Stimulated activated CD4-positive, alpha-beta T cell treated with anti-CD3 and anti-CD28 coated beads, Interleukin-1b, Interleukin-23, amount 100 ng/mL, for 1 hour (primary cell): ENCODE measurements at places on chromosomes 1 and 21.
A peak's percentile ranks its signal among the peaks of the same experiment; 100 is the strongest.

GRCh38 chr1:29180497-29181412 is 945 bp downstream of the SRSF4 start:
- DNase-seq: no peak

- peak; percentile 15 for DNase-seq
Measured at GRCh38 chr1:160834945-160835565, 27.6 kb downstream of the CD244 start.

GRCh38 chr1:67735806-67736627 is 51.0 kb downstream of the GADD45A start:
- no peak for DNase-seq

- DNase-seq: no peak
Measured at GRCh38 chr1:175132436-175132835, 60.1 kb downstream of the KIAA0040 start.

GRCh38 chr1:20194757-20195461 is 8.6 kb upstream of the PLA2G2C start:
- no peak for DNase-seq

- DNase-seq: no peak
Measured at GRCh38 chr1:154496383-154496782, 5.6 kb upstream of the TDRD10 start.

DNA sequence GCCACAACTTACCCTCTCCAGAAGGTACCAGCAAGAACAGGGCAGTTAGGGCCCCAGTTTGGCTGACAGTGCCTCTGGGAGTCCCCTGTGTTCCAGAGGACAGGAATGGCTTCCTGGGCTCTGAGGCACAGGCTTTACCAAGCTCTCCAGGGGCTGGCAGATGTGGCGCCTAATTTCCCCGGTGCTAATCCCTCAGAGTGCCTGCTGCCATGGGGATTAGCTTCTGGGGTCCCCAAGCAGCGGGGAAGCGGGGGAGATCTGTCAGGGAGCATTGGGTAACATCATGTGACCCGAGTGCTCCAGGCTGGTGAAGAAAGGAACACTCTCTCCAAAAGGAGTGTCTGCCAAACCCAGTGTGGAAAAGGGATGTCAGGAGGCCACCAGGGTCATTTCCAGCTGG is at the start of gene LACTBL1:
Gene LACTBL1 (minus strand): TSS at position 107 of the 400 bp plus-strand sequence. CDS start 550 bp downstream, outside the sequence.
- DNase-seq: no peak

- no peak for DNase-seq
Measured at GRCh38 chr1:10456048-10456447, 6.2 kb downstream of the CORT start.

GRCh38 chr1:228149406-228150119 is at the start of gene GJC2:
Gene GJC2, plus strand, starts transcription at chr1:228149930. Its CDS starts 7,829 bp downstream, at chr1:228157759.
- DNase-seq: no peak

DNA sequence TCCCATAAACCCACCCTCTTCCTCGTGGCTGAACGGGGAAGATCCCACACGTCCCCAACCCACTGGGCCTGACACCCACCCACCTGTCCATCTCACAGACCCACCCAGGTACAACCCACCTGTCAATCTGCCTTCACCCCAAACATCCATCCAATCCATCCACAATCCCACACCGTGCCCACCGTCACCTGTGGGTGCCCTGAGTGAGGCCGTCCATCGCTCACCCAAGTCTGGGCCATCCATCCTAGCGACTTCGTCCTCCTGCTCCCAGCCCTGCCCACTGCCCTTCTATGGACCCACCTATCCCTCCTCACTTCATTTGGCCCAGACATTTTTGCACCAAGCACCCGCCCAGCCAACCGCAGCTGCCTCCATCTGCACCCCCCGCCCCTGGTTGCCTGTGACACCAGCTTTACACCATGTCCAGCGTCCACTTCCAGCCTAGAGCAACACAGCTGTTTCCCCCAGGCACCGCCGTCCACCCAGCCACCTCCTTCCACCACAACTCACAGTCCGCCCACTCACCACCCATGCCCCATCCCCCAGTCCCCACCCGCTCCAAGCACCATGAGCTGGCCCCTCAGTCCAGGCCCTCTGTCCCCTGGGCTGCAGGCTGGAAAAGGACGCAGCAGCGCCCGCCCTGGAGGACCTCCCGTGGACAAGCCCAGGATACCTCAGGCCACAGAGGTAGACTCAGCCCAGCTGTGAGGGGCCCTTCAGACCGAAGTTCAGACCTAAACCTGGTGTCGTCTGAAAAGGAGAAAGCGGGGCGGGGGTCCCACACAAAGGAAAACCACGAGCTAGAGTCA is 7.7 kb downstream of the TTLL10 start:
- DNase-seq: no peak

DNA sequence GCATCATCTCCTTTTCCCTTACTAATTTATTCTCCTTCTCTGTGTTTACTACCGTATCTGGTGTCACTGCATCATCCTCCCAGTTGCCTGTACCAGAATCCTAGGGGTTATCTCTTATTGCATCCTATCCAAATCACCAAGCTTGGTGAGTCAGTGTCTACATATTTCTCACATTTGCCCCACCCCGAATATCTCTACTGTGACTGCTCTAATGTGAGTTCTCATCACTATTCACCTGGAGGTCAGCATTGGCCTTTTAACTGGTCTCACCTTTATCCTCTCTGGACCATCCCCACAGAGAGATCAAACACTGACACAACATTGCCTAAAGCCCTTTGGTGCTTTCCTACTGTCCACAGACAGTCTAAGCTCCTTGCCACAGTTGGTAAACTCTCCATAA is 45.7 kb upstream of the ZNF648 start:
- no peak for DNase-seq

- no peak for DNase-seq
Measured at GRCh38 chr1:236064674-236065508, at the start of gene NID1. Gene NID1, minus strand, starts transcription at chr1:236065090. Its CDS starts 11 bp downstream, at chr1:236065079.

DNA sequence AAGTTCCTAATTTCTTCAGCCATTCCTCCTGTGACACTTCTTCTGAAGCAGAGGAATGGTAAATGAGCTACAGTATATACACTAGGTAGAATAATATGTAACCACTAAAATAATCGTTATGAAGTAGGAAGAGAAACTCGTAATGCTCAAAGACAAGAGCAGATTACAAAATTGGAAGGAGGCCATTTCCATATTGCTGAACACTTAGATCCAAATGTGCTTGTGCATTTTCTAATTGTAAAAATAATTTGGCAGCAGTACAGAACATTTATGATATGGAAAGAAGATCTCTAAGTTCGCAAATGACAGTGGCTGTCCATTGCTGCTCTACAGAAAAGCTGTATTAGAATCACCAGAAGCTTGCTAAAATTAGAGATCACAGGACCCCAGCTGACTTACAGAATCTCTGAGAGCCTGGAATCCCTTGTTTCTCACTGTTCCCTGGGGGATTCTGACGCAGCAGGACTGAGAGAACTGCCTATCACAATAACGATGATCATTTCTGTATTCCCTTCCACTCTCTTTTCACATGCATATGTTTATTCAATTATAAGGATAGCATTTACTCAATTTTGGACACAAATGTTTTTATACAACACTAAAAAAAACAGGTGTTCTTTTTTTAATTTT is 242.1 kb downstream of the OMA1 start:
- DNase-seq: no peak

GRCh38 chr1:203325026-203325417 is 19.7 kb downstream of the BTG2 start:
- DNase-seq: no peak

DNA sequence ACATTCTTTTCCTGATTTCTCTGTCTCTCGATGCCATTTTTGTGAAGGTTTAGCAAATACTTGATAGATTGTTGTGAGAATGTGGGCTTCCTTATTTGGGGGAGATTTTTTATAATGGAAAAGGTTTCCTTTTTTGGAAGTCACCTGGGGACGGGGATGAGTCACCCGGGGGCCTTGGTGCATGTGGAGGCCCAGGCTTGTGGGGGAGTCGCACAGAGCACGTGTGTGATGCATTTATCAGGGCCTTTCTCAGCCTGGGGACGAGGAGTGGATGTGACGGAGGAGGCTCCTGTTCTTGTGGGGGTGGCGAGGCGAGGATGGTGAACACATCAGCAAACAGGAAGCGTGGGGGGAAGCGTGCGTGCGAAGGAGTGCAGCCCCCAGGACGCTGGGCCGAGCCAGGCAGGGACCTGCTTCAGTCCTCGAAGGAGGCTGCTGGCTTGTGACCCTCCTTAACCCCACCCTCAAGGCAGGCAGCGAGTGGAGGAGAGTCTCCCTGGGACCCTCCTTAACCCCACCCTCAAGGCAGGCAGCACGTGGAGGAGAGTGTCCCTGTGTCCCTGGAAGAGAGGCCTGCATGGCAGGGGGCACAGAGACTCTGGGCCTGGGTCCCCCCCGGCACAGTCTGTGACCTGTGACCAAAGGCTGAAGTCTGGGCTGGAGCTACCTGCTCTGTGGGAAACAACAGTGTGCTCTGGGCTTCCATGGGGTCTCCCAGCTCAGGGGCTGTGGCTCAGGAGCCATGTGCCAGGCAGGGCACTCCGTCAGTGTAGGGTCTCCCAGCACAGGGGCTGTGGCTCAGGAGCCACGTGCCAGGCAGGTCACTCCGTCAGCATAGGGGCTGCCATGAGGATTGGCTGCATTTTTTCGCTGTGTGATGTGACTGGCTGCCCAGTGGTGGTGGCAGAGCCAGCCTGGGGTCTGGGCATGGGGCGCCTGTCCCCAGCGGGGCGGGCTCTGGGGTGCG is 57.2 kb downstream of the AGPAT3 start:
- no peak for DNase-seq

DNA sequence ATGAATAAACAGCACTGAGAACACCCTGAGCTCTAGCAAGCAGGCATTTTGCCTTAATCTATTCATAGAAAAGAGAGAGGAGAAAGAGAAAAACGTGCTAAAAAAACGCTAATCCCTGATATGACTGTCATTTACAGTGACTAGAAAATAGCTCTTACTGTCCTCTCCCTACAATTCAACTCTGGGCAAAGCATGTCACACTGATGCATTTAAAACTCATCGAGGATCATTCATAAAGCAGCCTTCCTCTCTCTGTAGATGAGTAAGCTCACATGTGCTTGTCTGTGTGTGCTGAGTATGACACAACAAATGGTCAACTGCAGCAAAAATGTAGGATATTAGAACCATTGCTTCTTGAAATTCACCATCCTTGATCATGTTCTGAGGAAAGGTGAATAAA is 109.0 kb downstream of the SGIP1 start:
- DNase-seq: no peak

DNA sequence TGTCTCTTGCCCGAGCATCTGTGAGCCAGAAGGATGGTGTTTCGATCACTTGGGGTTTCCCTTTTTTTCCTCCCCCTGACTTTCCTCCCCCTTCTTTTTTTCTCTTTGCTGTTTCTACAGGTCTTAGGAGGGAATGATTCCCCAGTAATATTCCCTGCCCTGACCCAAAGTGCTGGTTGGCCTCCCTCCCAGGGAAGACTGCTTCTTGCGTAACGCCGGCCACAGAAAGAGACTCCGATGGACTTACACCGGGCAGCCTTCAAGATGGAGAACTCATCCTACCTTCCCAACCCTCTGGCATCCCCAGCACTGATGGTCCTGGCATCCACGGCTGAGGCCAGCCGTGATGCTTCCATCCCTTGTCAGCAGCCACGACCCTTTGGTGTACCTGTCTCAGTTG is 6.8 kb downstream of the RNF220 start:
- no peak for DNase-seq

GRCh38 chr1:28086651-28087050 is 1.8 kb downstream of the EYA3 start:
- DNase-seq: no peak

DNA sequence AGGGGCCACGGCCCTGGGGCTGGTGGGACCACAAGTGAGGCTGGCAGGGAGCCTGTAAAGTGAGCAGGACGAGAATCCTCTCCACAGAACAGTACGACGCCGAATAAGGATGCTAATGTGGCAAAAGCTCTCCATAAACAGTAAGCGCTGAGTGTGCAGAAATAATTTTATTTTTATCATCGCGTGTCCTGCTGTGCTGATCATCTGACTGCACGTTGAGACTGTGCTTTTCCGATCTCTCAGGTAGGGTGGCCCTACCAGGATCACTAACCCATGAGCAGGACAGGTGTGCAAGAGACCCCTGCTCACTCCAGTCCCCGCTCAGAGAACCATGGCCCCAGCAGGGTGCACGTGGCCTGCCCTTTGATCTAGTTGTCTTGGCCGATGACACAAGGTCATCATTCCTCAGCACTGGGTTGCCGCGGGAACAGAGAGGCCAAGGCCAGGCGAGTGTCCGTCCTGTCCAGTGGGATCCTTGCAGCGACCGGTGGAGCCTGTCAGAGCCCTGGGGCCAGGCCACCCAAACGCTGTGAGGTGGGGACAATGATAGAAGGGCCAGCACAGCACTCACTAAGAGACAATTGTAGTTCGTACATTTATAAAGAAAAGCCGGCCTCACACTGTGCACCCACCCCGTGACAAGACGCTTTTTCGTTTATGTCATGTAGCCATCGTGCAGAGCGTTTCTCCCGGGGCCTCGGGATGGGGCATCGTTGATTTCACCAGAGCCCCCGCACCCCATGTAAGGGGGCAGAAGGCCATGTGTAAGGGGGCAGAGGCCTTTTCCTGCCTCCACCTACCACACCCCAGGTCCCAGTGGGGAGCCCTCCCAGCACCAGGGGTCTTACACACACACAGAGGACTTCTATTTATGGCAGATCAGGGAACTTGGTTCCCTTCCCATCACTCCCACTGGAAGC is 52.7 kb upstream of the ADARB1 start:
- no peak for DNase-seq

DNA sequence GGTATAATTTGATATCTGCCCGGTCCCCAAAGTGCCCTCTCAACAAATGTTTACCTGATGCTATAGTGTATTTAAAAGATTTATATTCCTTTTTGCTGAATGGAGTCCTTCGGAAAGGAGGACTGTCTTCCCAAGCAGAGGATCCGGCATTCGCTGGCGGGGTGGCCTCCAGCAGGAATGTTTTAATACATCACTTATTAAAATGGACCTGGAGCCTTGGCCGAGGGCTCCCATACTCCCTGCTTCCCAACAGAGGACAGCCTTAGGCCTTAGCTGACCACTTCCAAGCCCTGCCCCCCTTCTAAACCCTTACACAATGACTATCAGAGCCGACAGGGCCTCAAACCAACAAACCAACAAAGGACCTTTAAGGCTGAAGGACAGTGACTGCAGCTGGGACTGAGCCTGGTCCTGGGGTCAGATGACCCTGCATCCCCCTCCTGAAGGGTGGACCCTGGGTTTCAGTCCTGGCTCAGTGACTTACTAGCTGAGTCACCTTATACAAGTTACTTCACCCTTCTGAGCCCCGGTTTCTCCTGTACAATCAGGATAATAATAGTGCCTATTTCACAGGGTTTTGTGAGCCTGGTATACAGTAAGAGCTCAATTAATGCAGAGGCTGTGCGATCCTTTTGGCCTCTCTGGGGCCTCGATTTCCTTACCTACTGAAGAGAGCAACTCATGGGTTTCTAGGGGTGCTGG is 5.6 kb downstream of the CAMK2N1 start:
- no peak for DNase-seq

DNA sequence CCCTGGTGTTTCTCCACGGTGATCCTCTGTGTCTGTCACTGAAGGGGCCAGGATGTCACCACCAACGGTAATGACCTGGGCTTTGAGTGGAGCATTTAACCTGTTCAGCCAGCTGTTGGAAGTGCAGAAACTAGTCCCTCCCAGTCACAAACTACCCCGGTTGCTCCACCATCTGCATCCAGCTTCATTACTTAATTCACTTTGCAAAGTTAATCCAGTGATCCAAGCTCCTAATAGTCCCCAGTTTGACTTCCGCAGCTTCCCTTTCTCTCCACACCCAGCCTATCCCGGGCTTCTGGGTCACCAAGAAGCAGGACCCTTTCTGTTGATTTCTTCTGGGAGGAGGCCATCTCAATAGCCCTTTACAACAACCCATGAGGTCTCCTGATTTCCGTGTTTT is 63.5 kb downstream of the MDM4 start:
- no peak for DNase-seq

GRCh38 chr1:230821346-230821745 is 47.0 kb downstream of the C1orf198 start:
- DNase-seq: no peak

GRCh38 chr1:33743221-33743998 is 120.5 kb upstream of the HMGB4 start:
- DNase-seq: no peak
